Osteoblast (primary cell): ENCODE measurements at places on chromosomes 11 and 22. TPM values are rescaled to one million over a fixed set of nuclear protein-coding genes. Genes with fewer than 3 reads are reported as not detected.

DNA sequence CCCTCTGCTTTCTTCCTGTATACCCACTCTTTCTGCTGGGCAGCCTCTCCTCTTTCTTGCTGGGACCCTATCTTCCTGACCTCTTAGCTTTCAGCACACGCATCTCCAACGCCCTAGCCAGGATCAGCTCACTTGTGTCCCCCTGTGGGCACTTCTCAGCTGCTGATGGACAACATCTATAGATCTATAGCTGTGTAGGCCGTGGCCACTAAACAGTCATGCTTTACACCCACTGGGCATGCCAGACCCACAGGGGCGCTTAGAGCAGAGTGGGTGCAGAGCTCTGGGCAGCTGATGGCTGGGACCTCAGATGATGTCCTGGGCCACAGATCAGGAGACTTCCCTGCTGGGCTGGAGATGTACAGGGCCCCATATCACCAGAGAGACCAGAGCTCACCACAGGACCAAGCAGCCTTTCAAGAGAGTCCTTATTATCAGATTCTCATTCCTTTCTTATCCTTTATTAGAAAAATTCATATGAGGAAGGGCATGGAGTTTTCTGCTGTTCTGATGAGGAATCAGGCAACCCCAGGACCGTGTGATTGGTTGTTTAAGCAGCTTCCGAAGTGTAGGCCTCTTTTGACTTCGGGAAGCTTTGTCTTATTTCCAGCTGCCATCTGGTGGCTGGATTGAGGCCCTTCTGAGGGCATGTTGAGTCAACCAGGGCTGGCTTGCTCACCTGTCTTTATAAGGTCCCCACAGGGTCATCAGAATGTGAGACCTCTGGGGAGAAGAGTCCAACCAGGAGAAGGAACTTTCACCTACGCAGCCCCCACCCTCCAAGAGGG is 60.5 kb downstream of the OSBP2 start:
- DNase-seq: peak; percentile 96

GRCh38 chr11:727859-728748 is 19.2 kb upstream of the TALDO1 start:
- DNase-seq: peak; percentile 100

Gene ABCG4
- total RNA-seq: under 0.01 TPM in 1 of 2 replicates, not detected in the other

Gene CARNS1
- under 0.01 TPM in 2 replicates for total RNA-seq

DNA sequence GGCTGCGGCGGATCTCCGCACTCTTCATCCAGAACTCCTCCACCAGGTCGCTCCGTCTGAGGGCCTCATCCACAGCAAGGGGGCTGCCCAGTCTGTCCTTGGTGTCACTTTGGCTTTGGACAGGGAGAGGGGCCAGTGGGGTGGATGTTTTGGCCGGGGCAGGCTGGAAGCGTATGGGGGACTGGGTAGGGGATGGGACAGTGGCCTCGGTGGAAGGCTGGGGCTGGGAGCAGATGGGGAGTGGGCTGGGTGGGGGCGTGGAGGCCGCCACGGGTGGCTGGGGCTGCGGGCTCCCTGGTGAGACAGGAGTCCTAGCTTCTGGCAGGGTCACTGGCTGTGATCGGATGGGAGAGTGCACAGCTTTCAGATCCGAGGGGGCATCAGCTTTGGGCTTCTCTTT is 44.4 kb upstream of the BID start:
- no peak for DNase-seq

DNA sequence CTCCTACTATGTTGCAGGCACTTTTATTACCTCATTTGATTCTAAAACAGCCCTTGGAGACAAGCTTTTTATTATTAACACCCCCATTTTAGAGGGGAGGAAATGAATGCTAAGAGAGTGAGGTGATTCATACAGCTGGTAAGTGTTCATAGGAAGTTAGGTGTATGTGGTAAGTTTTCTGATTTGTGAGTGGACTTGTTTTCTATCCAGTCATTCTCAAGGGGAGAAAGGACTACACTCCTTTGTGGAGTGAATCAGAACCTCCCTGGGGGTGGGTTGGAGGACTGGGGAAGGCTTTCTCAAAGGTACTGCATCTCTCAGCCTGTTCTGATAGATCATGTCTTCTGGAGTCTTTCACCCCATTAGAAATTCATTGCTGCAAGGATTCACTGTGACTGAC is 23.5 kb downstream of the PKNOX2 start:
- no peak for DNase-seq

Gene DKK3
- 52.2 and 72.4 TPM in 2 replicates for total RNA-seq

Gene VPREB3
- total RNA-seq: not detected in 2 replicates
